NCI-H748 treated with DMSO at 0.1 percent for 48 hours (cell line): ENCODE measurements at places on chromosomes 6 and 20.

GRCh38 chr6:109393886-109394281 lies 11.6 kb upstream of the CD164 start:
- no peak for DNase-seq

- DNase-seq = no peak
Observed at GRCh38 chr6:36915599-36915998, 29.8 kb downstream of the C6orf89 start.

DNA sequence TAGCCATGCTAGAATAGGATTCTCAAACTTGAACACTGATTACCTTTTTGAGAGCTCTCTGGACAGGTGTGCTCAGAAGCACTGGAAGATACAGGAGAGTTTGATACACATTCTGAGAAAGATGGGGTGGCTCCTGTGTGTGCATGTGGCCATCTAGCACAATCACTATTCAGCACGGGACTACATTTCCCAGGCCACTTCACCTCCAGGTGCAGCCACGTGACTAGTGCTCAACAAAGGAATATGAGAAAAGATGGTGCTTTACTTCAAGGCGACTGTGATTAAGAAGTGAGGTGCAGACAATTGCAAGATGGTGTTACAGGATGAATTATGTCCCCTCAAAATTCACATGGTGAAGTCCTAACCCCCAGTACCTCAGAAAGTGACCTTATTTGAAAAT lies 103.8 kb downstream of the BACH2 start:
- DNase-seq = no peak

DNA sequence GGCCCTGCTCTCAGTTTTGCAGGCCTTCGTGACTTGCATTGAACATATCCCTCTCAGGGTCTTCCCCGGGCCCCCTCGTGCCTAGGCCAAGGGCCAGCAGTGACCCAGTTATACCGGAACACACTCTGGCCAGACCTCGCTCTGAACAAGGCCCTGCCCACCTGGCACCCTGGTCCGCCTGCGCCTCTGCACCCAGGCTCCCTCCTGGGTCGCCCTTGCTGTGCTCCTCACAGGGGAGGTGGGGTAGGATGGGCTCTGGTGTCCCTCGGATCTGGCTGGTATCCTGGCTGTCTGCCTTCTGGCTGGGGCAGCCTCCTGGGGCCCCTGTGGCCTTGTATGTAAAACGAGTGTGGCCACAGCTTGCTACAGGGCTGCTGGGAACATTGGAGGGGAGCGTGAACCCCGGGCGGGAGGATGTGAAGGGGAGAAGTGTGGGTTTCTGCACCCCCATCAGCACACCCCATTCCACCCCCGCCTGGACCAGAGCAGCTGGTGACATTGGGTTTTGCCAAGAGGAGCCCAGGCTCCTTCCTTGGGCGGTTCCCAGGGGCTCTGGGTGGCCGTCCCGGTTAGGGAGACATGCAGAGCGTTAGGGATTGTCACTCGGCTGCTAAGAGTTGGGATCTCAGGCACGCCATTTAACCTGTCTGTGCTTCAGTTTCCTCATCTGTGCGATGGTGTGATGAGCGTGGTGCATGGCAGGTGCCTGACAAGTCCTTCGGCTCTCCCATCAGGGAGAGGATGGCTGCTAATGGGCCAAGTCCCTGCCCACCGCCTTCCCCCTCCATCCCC lies 17.5 kb downstream of the SRC start:
- no peak for DNase-seq

DNA sequence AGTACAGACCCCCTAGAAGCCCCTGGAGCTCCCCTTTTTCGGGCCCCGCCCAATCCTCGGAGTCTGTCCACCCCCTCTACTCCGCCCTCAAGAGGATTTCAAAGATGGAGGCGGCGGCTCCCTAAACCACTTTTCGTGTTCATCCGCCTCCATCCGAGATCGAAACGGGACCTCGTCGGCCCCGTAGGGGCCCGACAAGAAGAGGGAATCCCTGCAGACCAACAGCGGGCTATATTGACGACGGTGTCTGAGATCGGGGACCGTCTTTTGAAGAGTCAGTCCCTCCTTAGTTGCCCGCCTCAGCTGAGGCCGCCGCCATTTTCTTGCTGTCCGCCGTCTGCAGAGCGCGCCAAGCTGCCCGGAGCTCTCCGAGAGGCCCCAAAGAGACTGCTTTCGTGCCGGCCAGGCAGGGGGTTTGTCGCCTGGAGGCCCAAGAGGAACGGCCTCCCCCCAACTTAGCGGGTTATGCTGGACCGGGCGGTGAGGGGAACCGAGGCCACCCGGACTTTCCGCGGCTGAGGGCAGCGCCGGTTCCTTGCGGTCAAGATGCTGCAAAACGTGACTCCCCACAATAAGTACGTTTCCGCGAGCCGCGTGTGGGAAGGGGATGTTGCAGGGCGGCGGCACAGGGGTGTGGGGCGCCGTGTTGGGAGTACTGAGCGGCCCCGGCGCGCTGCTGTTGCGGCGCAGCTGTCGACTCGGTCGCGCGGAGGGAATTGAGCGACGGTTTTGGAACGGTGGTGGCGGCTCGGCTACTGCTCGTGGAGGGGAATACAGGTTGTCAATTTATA lies 4.2 kb downstream of the BRD2 start:
- DNase-seq = peak; percentile 74

DNA sequence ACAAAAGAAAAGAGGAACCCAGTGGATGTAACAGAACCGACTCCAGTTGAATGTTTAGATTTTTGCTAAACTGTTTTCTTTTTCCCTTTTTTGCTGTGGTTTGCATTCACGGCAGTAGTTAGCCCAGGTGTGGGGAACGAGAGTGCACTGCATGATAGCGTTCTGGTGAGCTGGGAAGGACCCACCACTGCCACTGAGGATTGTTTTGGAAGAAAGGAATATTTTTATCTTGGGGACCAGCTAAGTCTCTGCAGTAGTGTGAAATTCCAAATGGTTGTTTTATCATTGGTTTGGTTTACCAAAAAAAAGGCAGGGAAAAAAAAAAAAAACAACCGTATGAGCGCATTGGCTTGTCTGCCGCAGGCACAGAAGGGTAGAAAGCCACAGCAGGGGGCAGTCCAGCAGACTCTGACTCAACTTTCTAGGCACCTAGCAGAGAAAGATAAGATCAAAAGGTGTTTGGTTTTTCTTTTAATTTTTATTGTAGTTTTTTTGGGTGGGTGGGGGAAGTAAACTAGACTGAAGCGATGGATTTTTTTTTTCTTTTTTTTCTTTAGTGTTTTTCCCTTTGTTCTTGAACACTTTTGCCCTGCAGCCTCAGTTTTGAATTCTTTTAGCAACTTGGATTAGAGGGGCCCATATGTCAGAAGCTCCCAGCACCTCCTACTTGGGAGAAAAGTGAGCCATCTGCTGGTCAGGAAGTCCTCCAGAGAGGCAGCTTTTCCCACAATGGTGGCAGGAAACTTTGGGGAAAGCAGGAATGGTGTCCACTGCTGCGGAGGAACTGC lies 13.5 kb upstream of the RAB5IF start:
- DNase-seq = peak; percentile 8

DNA sequence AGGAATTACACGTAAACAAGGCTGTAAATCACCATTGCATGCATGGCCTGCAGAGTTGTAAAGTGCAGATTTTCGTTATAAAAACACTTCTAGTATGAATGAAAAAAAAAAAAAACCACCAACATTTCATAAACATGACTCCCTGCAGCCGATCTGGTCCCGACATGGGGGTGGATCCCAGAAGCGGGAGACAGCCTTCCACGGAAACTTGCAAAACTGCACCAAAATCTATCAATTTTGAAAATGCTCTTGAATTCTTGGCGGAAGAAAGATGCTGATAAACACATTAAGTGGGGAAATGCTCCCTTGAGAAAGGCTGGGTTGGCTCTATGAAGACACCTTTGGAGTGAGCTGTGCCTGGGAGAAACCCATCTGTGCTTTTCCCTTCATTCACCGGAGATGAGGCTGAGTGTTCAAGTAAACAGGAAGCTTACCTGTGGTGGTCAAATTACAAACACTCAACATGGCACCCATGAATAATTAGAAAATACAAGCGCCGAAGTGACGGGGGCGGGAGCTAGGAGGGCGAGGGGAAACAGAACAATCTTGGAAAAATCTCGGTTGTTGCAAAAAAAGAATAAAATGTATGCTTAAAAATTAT lies 845 bp upstream of the ANKRD60 start:
- DNase-seq = peak; percentile 54
